ENCODE measurements at places on chromosomes 4 and X.

DNA sequence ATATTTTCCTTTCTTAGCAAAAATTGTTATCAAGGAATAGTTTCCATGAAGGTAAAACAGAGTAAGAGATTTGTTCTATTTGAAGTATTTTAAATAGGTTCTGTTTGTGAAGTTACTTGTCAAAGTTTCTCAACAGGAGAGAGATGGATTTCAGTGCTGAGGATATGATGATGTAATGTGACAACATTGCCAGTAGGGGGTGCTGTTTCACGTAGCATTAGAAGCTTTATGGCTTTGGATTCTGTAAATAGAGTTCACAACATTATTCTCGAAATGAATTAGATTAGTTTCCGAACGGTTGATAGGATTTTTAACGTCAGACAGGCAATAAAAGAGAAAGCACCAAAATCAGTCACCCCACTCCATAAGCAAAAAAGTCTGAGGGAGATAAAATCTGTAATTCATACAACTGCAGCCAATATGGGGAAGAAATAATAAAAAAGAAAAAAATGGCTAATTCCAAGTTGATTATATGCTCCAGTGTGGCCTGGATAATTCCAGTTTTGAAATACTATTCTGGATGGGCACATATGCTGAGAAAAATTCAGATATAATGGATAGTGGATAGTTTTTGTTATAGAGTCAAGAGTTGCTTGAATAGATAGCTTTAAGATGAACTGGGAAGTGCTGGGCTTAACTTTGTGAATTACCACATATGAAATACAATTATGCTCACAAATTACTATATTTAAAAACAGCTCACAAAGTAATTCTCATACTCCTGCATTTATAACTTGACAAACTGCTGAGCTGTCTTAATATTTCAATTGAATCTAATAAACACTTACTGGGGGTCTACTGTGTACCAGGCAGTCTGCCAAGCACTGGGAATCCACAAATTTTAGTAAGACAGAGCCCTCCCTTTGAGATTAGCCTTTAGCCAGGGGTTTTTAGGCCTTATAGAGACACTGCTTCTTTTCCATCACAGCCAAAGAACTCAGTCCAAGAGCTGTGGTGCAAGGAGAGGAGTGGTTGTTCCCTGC is 109.1 kb downstream of the GPAT3 start:
- peak; percentile 58 for DNase-seq

DNA sequence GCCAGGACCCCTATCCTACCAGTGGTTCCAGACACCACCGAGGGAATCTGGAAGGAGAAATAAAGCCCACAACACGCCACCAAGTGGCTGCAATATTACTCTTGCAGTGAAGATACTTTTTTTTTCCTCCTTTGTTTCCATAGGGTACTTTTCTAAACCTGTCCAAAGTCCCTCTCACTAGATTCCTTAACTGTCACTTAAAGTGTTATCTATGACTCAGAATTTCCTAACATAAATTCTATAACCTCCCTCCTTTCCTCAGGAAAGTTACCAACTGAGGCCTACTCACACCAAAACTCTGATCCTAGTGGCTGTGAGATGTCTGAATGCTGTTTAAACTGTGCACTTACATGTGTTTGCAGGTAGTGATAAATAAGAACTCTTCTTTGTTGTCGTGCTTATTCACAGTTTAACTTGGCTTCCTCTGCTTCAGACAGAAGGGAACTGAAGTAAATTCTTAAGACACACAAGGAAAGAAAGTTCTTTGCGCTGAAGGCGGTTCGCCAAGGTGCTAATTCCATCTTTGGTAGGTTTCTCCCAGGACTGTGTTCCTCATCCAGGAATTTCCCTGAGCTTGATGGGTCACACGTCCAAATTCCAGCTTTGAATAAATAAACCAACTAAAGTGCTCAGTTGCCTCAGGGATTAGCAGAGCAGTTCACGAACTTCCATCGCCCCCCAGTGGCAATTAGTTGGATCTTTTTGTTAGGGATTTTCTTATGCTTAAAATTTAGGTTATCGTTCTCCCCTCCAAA is 10.7 kb upstream of the HCCS start:
- peak; percentile 44 for DNase-seq

DNA sequence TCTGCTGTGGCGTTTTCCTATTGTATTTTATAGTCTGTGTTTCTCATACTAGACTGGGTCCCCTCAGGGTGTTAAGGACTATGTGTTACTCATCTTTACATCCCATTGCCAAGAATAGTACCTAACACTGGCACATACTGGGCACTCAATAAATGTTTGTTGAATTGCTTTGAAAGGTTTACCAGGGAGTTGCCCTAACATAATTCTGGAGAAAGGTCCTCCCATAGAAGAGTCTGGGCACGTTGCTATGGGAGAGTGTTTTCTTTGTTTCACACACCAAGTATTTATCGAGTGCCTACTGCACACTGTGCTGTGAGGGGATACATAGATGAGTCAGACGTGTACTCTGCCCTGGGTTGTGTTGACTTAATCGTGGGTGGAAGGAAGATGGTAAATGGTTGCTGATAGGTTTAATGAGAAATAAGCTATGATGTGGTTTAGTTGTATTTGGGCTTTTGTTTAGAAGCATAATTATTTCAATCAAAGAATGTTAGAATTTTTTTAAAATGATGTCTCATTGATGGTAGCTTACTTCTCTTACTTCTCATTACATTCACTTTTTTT is 42.9 kb downstream of the AFF1 start:
- DNase-seq, result no peak

DNA sequence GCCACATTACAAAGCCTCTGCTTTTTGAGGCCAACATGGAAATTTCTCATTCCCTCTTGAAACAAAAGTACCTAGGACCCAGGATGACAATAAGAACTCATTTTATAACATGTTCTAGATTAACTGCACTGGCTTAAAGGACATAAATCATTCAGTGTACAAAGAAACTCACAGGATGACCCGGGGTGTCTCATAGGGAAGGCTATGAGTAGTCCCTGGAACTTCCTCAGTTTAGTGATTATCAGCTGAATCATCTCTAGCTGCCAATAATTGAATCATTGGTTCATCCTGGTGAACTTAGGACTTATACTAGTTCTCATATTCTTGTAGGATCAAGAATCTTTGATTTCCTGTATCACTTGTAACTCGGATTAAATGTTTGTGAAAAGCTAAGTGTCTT is 95.8 kb upstream of the WDR1 start:
- DNase-seq, result no peak

DNA sequence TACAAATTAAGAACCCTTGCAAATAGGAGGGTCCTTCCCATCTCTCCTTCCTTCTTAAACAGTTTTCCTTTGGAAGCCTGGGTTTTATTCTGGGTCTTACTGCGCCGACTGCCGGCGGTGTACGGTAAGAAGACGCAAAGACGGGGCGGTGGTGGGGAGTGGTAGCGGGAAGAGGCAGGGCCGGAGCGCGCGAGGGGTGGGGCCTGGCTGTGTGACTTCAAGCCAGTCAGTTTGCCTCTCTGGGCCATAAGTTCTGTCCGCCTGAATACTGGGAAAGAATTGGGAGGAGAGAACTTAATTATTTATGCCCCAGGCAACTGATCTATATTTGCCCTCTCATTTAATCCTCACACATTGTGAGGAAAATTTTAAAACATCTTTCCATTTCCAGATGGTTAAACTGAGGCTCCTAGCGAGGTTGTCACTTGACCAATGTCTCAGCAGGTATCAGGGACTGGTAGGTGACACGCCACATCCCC is 726 bp upstream of the KANTR start:
- peak; percentile 61 for DNase-seq

GRCh38 chrX:84165711-84166110 is 22.3 kb downstream of the RPS6KA6 start:
- no peak for DNase-seq

DNA sequence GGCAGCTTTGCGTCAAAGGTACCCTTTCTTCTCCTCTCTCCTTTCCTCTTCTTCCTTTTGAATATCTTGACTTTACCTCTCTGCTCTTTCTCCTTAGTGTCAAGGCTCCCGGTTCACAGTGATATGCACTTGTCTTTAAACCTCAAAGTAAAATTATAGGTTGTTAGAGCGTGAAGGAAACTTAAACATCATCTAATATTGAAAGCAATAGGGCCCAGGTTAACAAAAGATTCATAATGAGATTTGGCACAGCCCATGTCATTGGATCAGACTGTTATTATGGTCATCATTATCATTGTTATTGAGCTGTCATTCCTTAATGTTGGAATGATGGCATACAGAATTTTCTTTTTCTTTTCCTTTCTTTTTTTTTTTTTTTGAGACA is 32.5 kb downstream of the FTHL17 start:
- no peak for DNase-seq

DNA sequence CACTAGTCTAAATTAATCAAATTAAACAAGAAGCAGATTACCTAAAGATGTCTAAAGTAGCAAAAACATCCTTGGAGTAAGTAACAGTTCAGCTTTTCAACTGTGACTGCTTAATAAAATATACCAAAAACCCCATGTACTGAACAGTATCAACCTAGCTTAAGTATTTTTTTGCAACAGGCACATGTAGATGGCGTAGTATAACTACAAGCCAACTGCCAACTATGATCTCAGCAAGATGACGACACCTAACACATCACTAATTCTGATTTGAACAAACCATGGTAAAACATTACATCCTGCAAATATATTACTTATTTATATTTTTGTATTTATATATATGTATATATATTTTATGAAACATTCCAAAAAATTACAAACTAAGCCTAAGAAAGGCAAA is 24.5 kb downstream of the DHX15 start:
- DNase-seq, result no peak

- no peak for DNase-seq
Observed at GRCh38 chr4:105979506-105979905, 84.2 kb downstream of the NPNT start.

GRCh38 chr4:153266988-153267387 is 62.7 kb downstream of the TRIM2 start:
- DNase-seq, result no peak

DNA sequence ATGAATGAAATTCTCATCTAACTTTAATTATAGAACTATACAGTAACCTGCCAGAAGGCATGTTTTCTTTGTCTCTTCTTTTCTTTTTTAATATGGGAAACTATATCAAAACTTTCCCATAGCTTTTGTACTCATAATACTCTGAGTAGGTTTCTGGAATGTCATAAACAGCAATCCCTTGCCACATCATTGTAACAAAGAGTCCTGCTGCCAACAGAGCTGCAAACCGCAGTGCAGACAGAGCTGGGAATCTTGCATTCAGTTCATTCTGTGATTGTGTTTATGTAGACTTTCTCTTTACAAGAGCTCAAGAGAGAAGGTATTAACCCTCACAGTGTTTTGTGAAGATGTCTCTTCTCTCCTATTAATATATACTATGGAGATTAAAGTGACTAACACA is 304.4 kb upstream of the SLIT2 start:
- DNase-seq, result no peak

- DNase-seq, result no peak
Observed at GRCh38 chr4:99722725-99723124, 65.1 kb upstream of the C4orf54 start.

DNA sequence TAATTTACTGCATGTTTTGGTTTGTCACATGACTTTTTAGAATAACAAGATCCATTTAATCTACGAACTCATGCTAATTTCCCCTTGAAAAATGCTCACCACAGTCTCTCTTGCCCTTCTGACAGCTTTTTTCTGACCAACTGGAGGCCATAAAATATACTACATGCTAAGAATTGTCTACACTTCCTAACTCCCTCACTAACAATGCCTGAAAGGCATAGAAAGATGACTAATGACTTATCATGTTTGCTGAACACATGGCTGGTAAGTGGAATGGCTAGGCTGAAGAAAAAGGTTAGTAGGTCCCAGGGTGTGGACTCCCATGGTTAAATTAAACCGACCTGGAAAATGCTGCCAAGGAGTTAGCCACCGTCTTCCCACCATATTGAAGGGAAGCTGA is 309.9 kb downstream of the SPOCK3 start:
- no peak for DNase-seq

DNA sequence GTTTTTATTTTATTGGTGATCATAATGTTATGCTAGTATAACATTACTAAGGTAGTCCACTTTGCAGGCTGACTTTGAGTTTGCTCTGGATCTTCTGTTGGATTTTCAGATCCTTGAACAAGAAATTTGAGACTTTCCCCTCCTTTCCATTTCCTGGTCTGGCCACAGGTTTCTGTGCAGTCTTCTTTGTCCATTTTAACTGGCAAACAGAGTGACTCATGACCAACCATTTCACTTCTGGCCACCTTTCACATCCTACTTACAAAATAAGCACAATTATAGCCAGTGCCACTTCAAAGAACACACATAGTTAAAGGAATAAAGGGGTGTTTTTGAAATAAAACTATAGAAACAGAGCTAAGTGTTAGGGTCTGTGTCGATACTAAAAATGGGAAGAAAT is 8.4 kb downstream of the ANK2 start:
- no peak for DNase-seq

- no peak for DNase-seq
Observed at GRCh38 chrX:113726466-113726865, 857.4 kb upstream of the HTR2C start.

DNA sequence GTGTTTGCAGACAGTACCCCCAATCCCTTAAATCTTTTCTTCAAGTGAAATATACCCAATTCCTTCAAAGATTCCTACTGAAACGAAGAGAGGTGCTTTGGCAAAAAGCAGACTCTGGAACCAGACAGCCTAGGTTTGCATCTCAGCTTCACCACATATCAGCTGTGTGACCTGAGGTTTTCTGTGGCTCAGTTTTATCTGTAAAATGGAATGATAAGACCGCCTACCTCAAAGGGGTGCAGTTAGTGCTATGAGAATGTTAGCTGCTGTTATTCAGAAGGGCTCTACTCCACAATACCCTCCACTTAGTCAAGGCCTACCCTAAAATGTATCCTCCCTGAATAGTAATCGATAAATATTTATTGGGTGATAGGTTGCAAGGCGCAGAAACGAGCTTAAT is 664 bp downstream of the PIR start:
- no peak for DNase-seq

DNA sequence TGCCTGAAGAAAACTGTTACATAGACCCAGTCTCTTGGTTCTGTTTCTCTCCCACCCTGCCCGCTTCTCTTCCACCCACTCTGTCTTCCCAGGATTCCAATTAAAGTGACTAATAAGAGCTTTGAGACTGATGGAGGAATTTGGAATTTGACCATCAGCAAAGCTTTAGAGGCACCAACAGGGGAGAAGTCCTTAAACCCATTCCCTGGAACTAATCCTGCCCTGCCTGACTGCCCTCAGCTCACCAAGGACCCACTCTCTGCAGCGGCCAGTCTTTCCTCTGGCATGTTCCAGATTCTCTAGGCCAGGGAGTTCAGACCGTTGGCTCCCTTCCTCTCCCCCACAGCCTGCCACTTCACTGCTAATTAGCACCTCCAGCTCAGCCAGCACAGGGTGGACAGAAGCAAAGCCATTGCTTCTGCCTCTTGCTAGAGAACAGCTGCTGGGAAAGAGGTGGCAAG is 23.9 kb downstream of the SCD5 start:
- peak; percentile 80 for DNase-seq

- DNase-seq, result no peak
Observed at GRCh38 chrX:10743476-10743875, 123.1 kb upstream of the MID1 start.

GRCh38 chr4:77263247-77263646 is 106.2 kb downstream of the CCNG2 start:
- DNase-seq, result no peak

All from head of caudate nucleus (tissue), 42 donors.